Body of pancreas (tissue), 4 donors: ENCODE measurements at places on chromosomes 5 and 9. TPM values are rescaled to one million over a fixed set of nuclear protein-coding genes. Genes with fewer than 3 reads are reported as not detected.
A peak's percentile ranks its signal among the peaks of the same experiment; 100 is the strongest.

- peak; percentile 90 for DNase-seq
These were observed 41.5 kb downstream of the CXXC5 start for GRCh38 chr5:139689631-139690063.

DNA sequence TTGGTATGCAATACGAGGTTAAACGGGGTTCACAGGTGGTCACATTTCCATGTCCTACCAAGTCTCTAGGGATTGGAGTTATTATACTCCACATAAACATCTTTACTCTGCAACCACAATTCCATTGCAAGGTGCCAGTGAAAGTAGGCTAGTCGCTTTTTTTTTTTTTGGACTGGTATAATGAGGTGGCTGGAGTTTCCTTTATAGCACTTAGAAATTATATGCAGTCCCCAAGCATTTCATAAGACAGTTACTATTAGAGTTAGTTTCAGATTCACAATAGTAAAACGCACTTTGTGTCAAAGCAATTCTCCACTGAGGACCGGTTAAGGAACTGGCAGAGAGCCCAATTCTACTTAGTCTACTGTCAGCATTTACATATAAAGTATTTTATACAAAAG lies 1.4 kb downstream of the MEF2C start:
- DNase-seq = no peak

DNA sequence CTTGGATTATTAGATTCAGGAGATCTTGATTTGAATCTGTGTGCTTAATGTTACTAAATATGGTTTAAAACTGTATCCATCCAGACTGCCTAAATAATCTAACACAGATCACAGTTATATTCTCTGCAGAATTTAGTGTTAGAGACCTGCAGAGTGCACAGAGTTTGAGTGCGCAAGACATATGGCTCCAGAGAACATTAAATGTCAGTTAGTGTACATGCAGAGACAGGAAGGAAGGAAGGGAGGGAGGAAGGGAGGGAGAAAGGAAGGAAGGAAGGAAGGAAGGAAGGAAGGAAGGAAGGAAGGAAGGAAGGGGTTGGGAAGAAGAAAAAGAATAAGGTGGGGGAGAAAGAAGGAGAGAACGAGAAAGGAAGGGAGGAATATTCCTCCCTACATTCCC lies 210.0 kb upstream of the COX7C start:
- DNase-seq = no peak

IL33 gene
- 4.0 TPM for total RNA-seq

ZFP37 gene
- 0.33 TPM for total RNA-seq
